ENCODE measurements at places on chromosomes 3 and 15.

DNA sequence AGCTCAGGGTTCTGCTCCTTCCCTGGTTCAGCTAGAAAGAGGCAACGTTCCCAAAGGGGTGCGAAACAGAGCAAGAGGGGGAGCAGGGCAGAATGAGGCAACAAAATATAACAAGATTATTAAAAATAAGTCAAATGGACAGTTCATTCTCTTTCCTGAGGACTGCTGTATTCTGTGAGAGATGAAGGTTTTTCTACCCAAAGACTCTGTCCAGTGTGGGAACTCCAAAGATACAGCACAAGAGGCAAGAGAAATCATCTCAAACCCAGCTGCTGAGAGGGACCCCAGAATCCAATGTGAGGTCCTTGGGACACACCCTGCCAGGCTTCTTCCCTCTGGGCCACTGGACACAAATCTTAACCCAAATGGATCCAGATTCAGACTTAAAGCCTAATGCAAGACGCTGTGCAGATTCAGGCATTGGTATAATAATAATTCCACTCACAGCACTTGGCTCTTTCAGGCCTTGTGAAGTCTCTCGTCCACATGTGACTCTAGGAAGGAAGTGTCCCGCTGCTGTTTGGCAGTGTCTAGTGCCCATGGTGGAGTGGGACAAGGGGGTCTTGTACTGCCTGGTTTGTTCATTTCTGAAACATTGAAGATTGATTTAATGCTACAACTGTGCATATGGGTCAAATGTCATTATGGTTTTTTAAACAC, 14.5 kb upstream of the ARHGAP31 start:
- DNase-seq = no peak

- DNase-seq = no peak
These were observed 4.1 kb downstream of the MBNL1 start for GRCh38 chr3:152272771-152273242.

DNA sequence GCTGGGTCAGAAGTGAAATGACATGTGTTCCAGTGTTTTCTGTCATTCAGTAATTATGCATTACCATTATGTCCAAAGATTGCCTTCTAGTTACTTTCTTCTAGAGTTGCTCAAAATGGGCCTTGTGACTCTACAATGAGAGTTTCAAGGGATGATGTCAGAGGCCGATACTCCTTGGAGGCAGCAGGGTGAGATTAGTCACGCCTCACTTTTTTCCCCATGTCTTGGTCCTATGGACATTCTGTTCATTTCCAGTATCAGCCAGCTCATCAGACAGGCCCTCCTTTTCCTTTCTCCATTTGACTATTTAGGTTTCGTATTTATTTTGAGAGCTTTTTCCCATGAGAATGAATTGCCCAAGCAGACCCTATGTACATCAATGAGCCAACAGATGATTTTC, 17.5 kb downstream of the VGLL3 start:
- no peak for DNase-seq

DNA sequence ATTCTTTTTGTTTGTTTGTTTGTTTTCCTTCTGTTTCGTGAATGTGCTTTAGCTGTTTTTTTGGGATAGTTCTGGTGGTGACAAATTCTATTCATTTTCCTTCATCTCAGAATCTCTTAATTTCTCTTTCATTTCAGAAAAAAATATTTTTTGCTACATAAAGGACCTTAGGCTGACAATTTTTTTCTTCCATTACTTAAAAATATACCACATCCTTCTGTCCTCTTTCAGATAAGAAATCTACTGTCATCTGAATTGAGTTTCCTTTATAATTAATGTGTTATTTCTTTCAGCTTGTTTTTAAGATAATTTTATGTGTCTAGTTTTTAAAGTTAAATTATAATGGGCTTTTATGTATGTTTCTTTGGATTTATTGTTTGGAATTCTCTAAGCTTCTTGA, 47.6 kb downstream of the IL16 start:
- DNase-seq = no peak

DNA sequence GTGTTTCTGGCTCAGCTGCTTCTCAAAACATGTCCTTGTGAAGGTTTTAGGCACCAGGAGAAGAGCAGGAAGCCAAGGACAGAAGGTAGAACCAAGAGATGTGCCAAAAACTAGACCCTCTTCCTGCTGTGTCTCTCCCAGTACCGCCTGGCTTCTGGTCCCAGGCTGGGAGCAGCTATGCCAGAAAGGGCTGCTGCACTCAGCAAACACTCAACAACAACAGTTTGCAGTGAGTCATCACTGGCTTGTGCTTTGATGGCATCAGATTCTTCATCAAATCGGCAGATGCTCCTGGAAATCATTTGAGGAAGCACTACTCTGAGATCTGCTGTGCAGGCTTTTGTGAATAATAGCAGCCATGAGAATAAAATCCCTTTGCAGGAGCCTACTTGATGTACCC, 63.2 kb downstream of the DGKG start:
- no peak for DNase-seq

- DNase-seq = no peak
These were observed 40.3 kb upstream of the ESYT3 start for GRCh38 chr3:138394156-138394555.

DNA sequence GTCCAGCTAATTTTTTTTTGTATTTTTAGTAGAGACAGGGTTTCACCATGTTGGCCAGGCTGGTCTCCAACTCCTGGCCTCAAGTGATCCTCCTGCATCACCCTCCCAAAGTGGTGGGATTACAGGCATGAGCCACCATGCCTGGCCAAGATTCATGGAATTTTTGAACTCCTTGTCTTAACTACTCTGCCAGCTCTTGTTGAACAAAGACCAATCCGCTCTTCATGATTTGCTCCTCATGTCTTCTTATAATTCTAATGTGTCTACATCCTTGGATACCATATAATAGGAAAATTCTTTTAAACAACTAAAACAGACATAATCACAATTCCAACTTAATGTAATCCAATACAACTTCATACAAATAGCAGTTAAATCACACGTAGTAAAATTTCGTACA, 21.3 kb downstream of the UBA5 start:
- DNase-seq = no peak

GRCh38 chr3:143924522-143925285, 46.9 kb upstream of the DIPK2A start:
- DNase-seq = no peak

- no peak for DNase-seq
These were observed 41.0 kb upstream of the IREB2 start for GRCh38 chr15:78396976-78397375.

DNA sequence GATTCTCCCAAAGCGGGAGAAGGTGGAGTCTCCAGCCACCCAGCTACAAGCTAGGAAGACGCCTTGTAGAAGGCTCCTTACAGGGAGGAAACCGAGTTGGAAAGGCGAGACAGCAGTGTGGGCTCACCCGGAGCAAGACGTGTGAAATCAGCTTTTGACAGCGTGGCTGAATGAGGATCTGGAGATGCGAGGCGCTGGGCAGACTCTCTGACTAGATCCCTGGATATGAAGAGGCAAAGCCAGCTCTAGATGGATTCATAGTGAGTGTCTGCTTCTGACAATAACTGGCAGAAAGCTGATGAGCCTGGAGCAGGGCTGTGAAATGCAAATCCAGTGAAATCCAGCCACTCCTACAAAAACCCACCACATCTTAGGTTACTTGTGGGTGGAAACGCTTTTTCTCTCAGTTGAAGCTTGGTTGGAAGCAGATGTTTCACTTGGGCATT, 41.0 kb downstream of the GOLGA6A start:
- no peak for DNase-seq

DNA sequence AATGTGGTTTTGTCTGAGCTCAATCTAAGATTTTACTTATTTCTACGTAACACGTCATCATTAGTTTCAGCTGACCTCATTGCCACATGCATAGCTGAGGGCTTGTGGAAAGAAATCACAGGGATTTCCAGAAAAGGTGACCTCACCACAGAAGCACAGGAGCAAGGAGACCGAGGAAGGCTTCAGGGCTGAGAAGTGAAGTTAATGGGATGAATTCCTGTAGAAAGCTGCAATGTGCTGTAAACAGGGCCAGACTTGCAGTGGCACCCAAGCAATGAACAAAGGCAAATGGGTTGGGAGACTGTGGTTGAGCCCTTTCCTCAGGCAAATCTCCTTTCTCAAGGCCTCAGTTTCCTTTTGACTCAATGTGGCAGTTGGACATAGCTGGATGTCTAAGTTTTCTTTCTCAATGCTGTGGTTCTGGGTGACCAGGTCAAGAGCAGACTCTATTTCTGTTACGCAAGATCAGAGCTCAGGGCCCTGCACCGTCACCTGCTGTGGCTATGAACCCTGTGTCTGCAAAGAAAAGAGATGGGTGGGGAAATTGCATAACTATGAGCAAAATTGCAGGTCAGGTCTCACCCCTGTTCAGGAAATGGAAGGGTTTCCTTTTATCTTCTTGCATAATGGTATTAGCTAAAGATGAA, 252.2 kb upstream of the TBL1XR1 start:
- DNase-seq = no peak

DNA sequence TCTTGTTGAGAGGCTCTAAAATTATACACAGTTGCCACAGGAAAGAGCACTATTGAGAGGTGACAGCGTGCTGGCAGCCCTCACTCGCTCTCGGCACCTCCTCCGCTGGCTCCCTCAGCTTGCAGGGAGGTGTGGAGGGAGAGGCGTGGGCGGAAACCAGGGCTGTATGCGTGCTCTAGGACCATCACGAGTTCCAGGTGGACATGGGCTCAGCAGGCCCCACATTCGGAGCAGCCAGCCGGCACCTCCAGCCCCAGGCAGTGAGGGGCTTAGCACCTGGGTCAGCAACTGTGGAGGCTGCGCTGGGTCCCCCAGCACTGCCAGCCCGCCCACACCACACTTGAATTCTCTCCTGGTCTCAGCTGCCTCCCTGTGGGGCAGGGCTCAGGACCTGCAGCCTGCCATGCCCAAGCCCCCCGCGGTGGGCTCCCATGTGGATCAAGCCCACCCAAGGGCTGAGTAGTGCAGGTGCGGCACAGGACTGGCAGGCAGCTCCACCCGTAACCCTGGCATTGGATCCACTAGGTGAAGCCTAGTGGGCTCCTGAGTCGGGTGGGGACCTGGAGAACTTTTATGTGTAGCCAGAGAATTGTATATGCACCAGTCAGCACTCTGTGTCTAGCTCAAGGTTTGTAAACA, 460.6 kb upstream of the ALCAM start:
- no peak for DNase-seq

DNA sequence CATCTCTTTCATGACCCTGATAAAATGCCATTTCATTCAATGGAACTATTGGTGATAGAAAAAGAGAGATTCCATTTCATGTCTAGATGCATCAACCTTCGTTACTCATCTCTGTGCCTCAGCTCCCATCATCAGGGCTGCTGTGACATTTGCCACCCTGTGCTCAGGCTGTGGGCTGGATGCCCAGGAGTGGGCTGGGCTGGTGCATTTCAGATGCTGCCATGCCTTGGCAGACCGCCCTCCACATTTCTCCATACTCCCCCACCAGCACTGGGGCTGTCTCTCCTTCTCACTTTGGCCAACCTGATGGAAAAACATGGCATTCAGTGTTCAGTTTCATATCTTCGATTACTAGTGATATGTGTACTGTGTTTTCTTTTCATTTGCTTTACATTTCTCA, 59.1 kb downstream of the DNASE1L3 start:
- DNase-seq = no peak

DNA sequence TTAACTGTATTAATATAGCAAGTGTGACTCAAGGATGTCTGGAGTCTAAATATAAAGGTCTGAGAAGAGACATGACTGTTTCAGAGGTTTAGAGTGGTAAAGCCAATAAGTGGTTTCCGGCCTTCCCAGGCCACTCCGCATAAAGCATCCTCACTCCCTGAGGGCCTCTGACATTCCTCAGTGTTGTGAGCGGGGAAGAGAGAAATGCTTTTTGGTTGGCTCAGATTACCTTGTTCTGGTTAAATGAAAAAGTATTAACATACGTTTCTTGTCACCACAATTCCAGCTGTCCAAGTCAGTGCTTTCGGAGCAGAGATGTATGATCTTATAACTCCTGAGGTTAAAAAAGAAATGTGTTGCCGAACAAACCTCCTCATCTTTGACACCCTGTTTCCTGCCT, 103.8 kb downstream of the RBMS3 start:
- no peak for DNase-seq

GRCh38 chr3:134533493-134533892, 47.6 kb downstream of the CEP63 start:
- no peak for DNase-seq

DNA sequence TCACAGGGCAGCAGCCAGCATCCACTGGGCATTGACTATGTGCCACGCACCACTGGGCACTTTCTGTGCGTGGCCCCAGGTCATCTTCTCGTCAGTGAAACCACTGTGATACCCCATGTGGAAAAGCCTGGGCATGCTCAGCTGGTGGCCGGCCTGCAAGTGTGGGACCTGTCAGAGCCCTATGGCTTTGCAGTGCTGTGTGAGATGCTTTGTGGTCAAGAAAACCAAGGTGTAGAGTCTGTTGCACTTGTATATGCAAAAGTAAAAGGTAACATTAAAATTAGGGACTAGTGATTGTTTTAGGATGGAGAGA, 69.5 kb downstream of the PGPEP1L start:
- DNase-seq = no peak

DNA sequence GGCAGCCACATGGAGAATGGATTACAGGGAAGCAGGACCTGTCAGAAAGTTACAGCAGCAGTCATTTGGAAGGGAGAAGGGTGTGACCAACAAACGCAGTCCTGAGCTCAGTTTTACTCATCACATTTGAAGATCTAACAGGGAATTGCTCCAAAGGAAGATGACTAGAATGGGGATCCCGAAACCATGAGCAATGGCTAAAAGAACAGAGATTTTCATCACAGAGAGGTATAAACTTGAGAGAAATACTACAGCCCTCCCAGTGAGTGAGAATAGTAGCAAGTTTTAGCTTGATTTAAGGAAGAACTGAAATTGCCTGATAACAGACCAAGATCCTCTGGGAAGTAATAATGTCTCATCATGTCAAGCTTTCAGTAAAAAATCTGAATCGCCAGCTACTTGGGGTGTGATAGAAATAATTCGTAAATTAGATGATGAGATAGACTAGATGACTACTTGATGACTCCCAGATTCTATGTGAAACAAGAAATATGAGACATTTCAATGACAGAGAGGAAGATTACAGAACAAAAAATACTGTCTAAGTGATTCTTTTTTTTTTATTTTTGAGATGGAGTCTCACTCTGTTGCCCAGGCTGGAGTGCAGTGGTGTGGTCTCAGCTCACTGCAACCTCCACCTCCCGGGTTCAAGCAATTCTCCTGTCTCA, 16.9 kb downstream of the CD47 start:
- DNase-seq = no peak

- no peak for DNase-seq
These were observed 48.2 kb downstream of the CRYGS start for GRCh38 chr3:186496016-186496415.

DNA sequence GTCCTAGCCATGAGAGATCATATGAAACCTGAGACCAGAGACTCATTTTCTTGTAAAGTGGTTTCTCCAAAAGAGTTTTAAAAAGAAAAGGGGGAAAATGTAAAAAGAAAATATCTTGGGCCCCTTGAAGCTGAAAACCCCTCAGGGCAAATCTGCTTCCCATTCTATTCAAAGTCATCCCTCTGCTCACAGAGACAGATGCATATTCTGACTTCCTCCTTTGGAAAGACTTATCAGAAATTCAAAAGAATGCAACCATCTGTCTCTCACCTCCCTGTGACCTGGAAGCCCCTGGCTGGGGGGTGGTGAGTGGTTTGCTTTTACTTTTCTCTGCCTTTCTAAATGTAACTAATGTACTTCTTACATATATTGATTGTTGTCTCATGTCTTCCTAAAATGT, 1154.8 kb downstream of the NSUN3 start:
- no peak for DNase-seq
